ENCODE measurements at places on chromosomes 3 and 15. TPM values are rescaled to one million over a fixed set of nuclear protein-coding genes. Genes with fewer than 3 reads are reported as not detected.

PDIA5 gene
- 19.7 TPM for total RNA-seq

KBTBD12 gene
- total RNA-seq: 0.23 TPM

CPOX gene
- 11.0 TPM for total RNA-seq

REC114 gene
- not detected for total RNA-seq

RPL39L gene
- 47.7 TPM for total RNA-seq

TRAT1 gene
- 15.1 TPM for total RNA-seq

EID1 gene
- 302 TPM for total RNA-seq

LYZL4 gene
- not detected for total RNA-seq

SNURF gene
- total RNA-seq: 7.3 TPM

LRRN1 gene
- total RNA-seq: 57.5 TPM
